ENCODE measurements at places on chromosomes 12 and 14. TPM values are rescaled to one million over a fixed set of nuclear protein-coding genes. Genes with fewer than 3 reads are reported as not detected.

Gene NOC4L
- total RNA-seq, result 8.1 TPM

- DNase-seq, result no peak
These were observed 1.7 kb downstream of the NDRG2 start for GRCh38 chr14:21023174-21023573.

DNA sequence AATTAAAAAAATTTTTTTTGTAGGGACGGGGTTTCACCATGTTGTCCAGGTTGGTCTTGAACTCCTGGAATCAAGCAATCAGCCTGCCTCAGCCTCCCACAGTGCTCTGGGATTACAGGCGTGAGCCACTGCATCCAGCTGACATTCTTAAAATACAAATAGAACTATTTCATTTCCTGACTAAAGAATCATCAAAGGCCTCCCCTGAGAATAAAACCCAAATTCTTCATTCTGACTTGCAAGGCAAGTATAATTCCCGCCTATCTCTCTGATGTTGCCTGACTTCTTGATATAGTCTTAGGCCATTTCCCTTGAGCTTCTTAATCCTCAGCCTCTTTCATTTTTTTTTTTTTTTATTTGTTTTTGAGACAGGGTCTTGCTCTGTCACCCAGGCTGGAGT, 4.4 kb upstream of the BICD1 start:
- no peak for DNase-seq

GRCh38 chr12:54427106-54427505, 8.0 kb upstream of the ITGA5 start:
- no peak for DNase-seq

GRCh38 chr12:110307372-110307771, 26.3 kb downstream of the ATP2A2 start:
- DNase-seq, result no peak

- no peak for DNase-seq
These were observed 79.5 kb downstream of the PTPRB start for GRCh38 chr12:70557583-70558191.

Gene ZBTB42
- total RNA-seq, result 10.8 TPM

DNA sequence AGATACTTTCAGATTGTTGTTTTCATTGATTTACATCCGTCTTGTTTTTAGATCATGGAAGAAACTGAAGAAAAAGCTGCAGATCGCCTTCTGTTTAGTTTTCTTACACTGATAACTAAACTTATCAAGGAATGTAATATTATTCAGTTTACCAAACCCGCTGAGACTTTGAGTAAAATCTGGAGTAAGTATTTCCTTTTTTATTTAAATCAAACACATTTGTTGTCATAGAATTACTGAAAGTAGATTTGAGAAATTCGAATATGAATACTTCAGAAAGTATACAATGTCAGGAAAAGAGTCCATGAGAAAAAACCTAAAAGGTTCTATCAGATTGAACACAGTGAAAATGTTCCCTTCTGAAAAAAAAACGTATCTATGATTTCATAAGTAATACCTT, 32.0 kb downstream of the ARL1 start:
- DNase-seq, result no peak

Gene SMOC1
- 2.2 TPM for total RNA-seq

DNA sequence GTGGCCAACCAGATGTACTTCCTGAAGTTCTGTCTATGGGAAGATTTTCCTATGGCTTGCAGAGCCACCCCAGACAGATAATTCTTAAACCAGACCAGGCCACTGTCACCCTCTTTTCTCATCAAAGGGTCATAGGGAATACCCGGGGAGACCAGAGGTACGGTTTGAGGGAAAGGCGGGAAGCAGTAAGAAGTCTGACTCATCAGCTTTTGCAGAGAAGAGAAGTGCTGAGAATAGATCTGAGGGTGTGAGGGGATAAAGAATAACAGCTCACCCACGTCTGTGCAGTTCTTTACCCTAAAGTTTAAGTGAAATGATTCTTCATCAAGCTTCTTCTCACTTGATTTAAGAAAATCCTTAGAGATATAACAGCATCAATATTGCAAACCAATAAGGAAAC, 21.3 kb upstream of the POC1B start:
- DNase-seq, result no peak

DNA sequence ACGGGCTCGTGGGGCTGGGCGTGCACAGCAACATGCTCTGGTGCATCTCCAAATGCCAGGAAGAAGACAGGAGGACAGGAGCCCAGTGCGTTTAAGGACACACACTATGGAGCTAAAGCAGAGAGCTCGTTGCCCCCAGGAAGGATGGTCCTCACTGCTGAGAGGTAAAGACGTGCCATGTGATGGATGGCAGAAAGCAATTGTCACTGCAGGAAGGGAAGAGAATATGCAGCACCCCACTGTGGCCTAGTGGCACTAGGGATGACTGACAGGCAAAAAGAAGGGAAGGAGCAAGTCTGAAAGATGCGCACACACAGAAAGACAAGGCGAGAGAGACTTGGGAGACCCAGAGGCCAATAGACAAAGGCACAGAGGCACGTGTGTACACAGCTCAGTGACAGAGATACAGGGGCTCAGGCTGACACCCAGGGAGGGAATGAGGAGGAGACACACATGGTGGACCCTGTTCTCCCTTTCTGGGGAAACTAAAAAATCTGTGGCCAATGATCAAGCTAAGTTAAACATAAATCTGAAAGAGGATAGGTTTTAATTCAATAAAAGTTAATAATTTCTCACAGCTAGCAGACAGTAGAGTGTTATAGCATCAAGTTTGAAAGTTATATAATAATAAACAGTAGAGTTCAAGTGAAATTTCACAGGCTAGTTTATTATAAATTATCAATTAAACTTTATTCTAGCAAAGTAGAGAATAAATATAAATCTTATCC, 78.8 kb downstream of the CRACR2A start:
- no peak for DNase-seq

Gene SOAT2
- not detected for total RNA-seq

Gene SVOP
- total RNA-seq, result 2.3 TPM

- DNase-seq, result no peak
These were observed 792 bp upstream of the CHD4 start for GRCh38 chr12:6607751-6608591.

DNA sequence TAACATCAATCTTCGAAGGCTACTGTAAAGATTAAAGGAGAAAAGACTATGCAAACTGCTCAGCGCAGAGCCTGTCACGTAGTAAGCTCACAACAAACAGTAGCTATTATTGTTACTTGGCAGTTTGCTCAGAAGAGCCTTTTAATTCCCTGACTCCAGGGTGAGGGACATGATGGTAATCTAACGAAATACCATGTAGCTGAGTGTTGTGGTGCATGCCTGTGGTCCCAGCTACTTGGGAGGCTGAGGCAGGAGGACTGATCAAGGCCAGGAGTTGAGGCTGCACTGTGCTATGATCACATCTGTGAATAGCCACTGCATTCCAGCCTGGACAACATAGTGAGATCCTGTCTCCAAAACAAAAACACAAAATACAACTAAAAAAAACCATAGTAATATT, 22.8 kb downstream of the HEBP1 start:
- no peak for DNase-seq

DNA sequence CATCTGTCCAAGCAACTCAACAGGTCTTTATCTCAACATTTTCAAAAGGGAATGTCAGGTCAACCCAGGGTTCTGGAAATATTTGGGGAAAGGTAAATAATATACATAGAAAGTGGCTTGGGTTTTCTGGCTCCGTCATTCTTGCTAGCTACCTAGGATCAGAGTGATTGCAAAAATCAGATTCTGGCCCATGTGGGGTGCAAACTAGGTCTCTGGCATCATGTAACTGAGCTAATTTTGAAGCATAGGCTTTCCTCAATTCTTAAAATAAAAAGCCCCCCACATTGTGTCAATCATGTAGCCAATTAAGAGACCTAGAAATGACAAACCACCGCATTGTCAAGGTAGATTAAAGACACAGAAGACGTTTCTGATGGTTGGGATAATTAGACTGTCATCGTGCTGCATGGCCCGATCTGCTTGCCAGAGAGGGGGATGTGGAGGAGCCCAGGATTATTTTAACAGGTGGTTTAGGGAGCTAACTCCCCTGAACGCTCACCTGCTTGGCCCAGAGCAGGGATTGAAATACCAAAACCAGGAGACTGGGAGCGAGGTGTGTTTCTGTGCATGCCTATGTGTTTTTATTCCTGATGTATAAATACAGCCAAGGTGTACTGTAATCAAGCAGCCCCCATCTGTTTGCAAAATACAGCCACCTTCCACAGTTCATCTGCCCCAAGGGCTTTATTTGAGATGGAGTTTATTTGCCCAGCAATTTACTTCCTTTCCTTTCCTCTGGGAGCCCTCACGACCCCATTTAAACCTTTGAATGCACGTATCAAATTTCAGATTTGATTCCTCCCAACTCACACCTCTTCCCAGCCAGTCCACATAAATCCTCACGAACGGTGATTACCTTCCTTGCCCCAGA, 189.5 kb downstream of the TTC8 start:
- no peak for DNase-seq

DNA sequence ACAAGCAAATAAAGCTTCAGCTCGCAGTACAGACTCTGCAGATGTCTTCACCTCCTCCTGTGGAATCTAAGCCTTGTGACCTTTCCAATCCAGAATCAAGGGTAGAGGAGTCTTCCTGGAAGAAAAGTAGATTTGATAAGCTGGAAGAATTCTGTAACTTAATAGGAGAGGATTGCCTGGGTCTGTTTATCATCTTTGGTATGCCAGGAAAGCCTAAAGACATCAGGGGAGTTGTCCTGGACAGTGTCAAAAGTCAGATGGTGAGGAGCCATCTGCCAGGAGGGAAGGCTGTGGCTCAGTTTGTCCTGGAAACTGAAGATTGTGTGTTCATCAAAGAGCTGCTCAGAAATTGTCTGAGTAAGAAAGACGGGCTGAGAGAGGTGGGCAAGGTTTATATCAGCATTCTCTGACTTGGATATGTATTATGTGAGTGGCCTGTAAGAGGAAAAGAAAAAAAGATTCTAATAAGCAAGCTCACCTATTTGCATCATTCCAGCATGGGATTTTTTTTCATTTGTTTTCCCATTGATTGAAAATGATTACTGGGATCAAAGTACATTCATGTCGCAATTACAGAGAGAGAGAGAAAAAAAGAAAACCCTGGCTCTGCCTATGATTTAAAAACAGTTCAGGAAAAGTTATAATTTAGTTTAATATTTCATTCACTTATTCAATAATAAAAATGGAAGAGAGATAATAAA, 767 bp downstream of the REP15 start:
- no peak for DNase-seq

Measured in pancreas (tissue), 10 donors.